Breast epithelium (tissue), 4 donors: ENCODE measurements at places on chromosomes 13 and 19.

- peak overlapping the region; percentile 12 for H3K27ac ChIP-seq
- no peak for DNase-seq
- H3K4me3 ChIP-seq: no peak overlapping the region
- no peaks in the 10 kb centered on the region for H3K4me1 ChIP-seq
These were observed 166.4 kb downstream of the CACNA1A start for GRCh38 chr19:13339869-13340268.

GRCh38 chr13:110263888-110264287 lies 43.1 kb downstream of the COL4A1 start:
- H3K36me3 ChIP-seq: no peaks in the 10 kb centered on the region
- no peaks in the 10 kb centered on the region for H3K27me3 ChIP-seq
- no peak for DNase-seq
- peak overlapping the region; percentile 19 for H3K27ac ChIP-seq

GRCh38 chr13:98262292-98262691 lies 85.2 kb upstream of the RNF113B start:
- no peak overlapping the region for H3K4me3 ChIP-seq
- DNase-seq: no peak
- H3K27me3 ChIP-seq: no peaks in the 10 kb centered on the region
- no peak overlapping the region for H3K27ac ChIP-seq
- no peaks in the 10 kb centered on the region for H3K4me1 ChIP-seq

GRCh38 chr19:48967346-48968178 lies 2.5 kb downstream of the FTL start:
- peak overlapping the region; percentile 88 for H3K4me3 ChIP-seq
- no peaks in the 10 kb centered on the region for H3K36me3 ChIP-seq
- H3K4me1 ChIP-seq: no peaks in the 10 kb centered on the region
- no peak for DNase-seq
- H3K27me3 ChIP-seq: no peaks in the 10 kb centered on the region

DNA sequence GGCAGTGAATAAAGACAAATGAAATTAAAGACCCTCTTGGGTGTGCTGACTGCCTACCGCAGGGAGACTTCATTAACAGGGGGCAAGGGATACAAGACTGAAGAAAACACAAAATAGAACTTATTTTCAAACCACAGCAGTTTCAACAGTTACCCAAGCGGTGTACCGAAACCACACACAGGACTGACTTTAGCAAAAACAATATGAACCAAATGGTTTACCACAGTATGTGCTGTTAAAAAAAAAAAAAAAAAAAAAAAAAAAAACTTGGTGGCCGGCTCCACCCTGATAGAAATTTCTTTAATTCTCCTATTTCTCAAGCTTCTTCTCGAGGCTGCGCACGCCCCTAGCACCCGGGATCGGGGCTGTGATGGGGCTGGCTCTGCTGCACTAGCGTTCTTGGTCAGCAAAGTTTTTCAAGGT lies 42.6 kb downstream of the KLF2 start:
- no peak overlapping the region for H3K4me3 ChIP-seq
- no peak overlapping the region for H3K27ac ChIP-seq
- DNase-seq: no peak

DNA sequence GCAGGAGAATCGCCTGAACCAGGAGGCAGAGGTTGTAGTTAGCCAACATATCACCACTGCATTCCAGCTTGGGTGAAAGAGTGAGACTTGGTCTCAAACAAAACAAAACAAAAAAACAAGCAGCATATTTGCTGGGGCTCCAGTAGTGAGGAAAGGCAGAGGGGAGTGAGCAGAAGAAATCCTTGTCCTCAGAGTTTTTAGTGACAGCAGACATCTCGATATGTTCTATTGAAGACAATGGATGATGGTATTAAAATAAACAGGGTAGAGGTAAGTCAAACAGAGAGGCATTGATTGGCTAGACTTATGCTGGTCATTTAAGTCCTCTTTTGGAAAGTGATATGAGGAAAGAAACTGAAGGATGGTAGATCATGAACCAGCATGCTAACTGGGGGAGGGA lies 19.0 kb downstream of the NLRP7 start:
- H3K27me3 ChIP-seq: no peaks in the 10 kb centered on the region
- no peak overlapping the region for H3K4me3 ChIP-seq
- H3K4me1 ChIP-seq: no peaks in the 10 kb centered on the region
- H3K36me3 ChIP-seq: no peaks in the 10 kb centered on the region
- DNase-seq: no peak

DNA sequence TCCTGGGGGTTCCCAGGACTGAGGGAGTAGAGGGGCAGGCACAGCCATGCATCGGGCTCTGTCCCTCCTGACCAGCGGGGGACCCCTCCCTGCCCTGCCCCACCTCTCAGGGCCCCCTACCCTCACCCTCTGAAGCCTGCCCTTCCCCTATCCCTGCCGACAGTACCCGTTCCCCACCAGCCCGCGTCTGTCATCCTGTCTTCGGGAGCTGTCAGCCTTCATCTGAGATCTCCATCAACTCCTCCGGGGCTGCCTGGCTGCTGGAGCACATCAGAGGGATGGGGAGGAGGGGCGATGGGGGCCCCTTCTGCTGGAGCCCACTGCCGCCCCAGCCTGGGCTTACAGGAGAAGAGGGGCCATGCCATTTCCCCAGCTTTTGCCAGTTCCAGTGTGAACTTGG lies 6.2 kb upstream of the SHD start:
- DNase-seq: no peak
- no peak overlapping the region for H3K27ac ChIP-seq
- no peak overlapping the region for H3K4me3 ChIP-seq
- peaks cover 9% of the 10 kb centered on the region for H3K36me3 ChIP-seq

DNA sequence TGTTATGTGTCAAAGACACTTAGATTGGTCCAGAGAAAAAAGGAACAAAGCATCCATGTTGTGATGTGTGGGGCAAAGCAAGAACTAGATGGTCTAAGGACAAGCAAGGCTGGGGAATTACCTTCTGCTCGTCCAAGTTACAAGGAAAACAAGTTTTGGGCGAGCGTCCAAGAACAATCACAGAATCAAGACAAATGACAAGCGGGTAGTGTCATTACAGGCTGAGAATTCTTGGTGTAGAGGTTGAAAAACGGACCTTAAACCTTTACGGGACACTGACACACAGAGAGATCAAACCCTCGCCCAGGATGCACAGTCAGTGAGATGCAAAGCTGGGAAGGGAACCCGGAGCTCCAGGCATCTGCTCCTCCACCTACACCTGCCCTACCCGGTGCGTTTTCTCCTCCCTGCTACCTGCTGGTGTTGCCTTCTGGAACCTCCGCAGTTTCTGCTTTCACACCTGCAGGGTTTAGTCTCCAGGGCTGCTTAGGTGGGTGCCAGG lies 515 bp upstream of the ZNF324B start:
- H3K27ac ChIP-seq: peak overlapping the region; percentile 78
- no peaks in the 10 kb centered on the region for H3K4me1 ChIP-seq
- DNase-seq: no peak
- no peaks in the 10 kb centered on the region for H3K36me3 ChIP-seq
- peaks cover 4% of the 10 kb centered on the region for H3K27me3 ChIP-seq
- peak overlapping the region; percentile 99 for H3K4me3 ChIP-seq

- no peaks in the 10 kb centered on the region for H3K4me1 ChIP-seq
- no peak for DNase-seq
- H3K27me3 ChIP-seq: no peaks in the 10 kb centered on the region
- no peak overlapping the region for H3K27ac ChIP-seq
These were observed 21.4 kb downstream of the ESD start for GRCh38 chr13:46775385-46776107.

DNA sequence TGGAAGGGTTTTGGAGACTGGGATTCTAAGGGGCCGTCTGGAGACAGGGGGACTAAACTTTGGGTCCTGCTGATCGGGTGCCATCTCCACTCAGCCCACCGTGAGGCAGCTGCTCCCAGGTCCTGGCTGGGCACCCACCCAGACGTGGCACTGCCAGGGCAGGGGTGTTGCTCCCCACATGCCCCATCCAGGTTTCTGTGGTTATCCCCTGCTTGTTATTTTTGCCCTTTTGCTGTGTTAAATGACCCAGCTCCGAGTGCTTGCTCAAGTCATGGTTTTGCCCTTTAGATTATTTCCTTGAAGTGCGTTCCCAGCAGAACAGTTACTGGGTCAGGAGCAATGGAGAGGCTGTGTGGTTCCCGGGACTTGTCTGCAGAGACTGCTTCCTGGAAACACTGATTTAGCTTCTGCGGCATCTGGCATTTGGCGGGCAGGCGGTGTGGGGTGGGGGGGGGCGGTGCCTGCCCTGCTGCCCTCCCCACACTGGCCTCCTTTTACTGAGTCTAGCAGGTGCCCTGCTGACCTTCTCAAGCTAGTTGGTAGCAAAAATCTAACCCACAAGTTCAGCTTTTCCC lies 1.9 kb downstream of the RAB11B start:
- peaks cover 40% of the 10 kb centered on the region for H3K4me1 ChIP-seq
- DNase-seq: no peak
- no peaks in the 10 kb centered on the region for H3K27me3 ChIP-seq
- H3K27ac ChIP-seq: peak overlapping the region; percentile 100
- no peaks in the 10 kb centered on the region for H3K36me3 ChIP-seq
- no peak overlapping the region for H3K4me3 ChIP-seq

- no peaks in the 10 kb centered on the region for H3K4me1 ChIP-seq
- no peak overlapping the region for H3K4me3 ChIP-seq
- H3K36me3 ChIP-seq: no peaks in the 10 kb centered on the region
- H3K27me3 ChIP-seq: no peaks in the 10 kb centered on the region
- H3K27ac ChIP-seq: peak overlapping the region; percentile 70
These were observed 72.6 kb downstream of the SIPA1L3 start for GRCh38 chr19:37979547-37980082.

DNA sequence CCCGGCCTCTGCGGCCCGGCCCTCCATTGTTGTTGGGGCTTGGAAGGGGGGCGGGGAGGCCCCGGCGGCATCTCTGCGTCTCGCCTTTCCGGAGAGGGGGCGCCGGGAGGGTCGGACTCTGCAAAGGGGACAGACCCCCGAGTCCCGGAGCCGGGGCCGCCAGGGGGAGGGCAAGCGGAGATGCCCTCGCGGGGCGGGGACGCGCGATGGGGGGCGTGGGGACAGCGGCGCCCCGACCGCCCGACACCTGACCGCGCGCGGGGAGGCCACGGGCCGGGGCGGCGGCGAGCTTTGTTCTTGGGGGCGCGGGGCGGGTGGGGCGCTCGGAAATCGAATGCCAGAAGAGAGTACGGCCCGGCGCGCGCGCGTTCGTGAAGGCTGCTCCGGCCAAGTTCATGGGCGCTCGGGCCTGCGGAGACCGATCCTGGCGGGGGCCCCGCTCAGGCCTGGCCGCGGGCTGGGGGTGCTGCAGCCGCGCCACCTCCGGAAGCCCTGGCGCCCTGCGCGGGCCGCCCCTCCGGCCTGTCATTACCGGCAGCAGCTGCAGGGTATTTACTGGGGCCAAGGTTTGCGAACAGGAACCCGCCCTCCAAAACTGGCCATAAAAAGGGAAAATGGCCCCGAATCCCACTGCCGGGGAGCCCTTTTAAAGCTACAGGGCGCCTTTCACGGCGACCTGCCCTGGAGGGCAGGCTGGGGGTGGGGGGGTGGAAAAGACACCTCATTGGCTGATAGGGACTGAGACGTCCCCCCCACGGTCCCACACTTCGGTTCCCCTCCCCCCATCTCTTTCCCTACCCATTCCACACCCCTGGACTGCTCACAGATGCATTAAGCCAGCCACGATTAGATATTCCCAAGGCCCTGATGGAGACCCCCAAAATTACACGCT lies 11.1 kb upstream of the NANOS3 start:
- H3K4me1 ChIP-seq: peaks cover 3% of the 10 kb centered on the region
- H3K36me3 ChIP-seq: no peaks in the 10 kb centered on the region
- no peaks in the 10 kb centered on the region for H3K27me3 ChIP-seq
- no peak for DNase-seq

GRCh38 chr13:29543230-29544215 lies 52.0 kb downstream of the SLC7A1 start:
- H3K27me3 ChIP-seq: no peaks in the 10 kb centered on the region
- H3K36me3 ChIP-seq: no peaks in the 10 kb centered on the region
- no peak overlapping the region for H3K27ac ChIP-seq
- no peaks in the 10 kb centered on the region for H3K4me1 ChIP-seq
